Right atrium auricular region (tissue), 2 donors: ENCODE measurements at places on chromosomes 7 and 10.
A peak's percentile ranks its signal among the peaks of the same experiment; 100 is the strongest.

- no peak overlapping the region for H3K27ac ChIP-seq
- DNase-seq = no peak
- H3K36me3 ChIP-seq = no peaks in the 10 kb centered on the region
Measured at GRCh38 chr7:30159698-30160143, 24.9 kb downstream of the MTURN start.

DNA sequence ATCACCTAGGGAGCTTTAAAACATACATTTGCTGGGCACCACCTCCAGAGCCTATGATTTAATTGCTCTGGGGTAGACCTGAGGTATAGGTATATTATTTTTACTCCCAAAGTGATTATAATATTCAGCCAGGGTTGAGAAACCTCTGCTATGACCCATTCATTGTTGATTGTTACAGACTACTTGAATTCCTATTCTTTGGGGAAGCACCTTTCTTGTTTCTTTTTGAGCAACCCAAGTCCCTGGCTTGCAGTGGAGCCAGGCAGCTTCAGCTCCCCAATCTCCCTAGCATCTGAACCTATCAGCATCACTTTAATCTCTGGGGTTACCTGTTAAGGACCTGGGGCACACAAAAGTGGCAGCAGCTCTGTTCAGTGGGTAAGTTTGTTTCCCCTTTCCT, 8.6 kb downstream of the PRKG1 start:
- no peak overlapping the region for H3K4me3 ChIP-seq
- H3K27me3 ChIP-seq = no peaks in the 10 kb centered on the region
- no peaks in the 10 kb centered on the region for H3K4me1 ChIP-seq
- no peak for DNase-seq
- H3K27ac ChIP-seq = peak overlapping the region; percentile 11

DNA sequence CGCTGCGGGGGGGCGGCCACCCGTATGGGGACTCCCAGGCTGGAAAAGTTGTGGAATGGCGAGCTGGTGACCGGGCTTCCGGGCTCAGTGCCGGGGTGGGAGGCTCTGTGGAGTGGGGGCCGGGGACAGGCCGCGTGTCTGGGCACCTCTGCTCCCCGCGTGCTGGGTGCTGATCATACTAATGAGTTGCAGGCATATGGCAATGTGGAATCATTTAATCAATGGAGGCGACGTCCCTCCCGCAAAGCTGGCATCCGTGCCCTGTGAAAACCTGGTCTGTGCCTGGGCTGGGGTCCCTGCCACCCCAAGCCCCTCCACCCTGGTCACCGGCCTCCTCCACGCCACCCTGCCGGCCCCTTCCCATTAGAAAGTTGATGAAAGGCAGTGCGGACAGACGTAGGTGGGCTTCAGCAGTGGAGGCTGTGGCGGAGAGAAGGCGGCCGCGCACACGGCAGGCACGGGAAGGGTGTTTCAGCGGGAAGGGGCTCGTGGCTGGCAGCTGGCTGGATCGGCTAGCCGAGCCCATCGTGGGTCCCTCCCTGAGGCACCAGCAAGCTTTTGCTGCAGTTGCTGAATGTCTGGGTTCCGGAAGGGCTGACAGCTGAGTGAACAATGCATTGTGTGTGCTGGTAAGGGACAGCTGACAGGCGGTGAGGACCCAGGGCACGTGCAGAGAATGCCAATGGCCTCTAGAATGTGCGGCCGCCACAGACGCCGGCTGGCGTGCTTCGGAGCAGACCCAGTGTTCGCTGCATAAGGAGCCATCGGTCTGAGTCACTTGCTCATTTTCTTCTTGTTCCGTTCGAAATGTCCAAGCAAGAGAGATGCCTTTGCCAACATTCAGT, 1.5 kb downstream of the ADGRA1 start:
- H3K4me1 ChIP-seq = no peaks in the 10 kb centered on the region
- no peak overlapping the region for H3K27ac ChIP-seq
- H3K27me3 ChIP-seq = peaks cover 15% of the 10 kb centered on the region
- H3K36me3 ChIP-seq = no peaks in the 10 kb centered on the region
- DNase-seq = no peak

DNA sequence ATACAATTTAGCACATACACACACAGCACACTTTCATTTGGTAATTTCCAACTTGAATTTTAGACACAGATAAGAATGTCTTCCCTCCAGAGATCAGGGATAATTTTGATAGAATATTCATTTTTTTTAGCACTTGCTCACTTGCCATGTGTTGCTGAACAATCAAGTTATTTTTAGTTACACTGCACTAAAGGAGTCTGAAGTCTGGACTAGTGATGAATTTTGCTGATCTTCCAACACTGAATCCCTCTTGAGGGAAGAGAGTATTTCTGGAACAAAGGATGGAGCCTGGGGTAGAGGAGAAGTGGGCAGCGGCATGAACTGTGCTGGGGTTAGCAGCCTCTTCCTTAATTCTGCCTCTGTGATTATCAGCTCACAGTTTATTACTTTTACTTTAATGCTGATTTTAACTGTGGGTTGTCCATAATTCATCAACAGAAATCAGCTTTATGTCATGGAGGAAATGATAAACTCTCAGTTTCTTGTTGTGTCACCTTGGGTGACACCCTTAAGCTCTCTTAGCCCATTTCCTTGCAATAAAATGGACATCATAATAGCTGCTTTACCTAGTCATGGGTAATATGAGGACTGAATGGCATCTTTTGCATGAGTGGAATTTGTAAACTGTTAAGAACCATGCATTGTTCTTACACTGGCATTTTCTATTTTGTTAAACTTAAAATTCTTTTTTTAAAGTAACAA, 32.1 kb downstream of the SGPL1 start:
- H3K27me3 ChIP-seq = no peaks in the 10 kb centered on the region
- DNase-seq = no peak
- no peaks in the 10 kb centered on the region for H3K36me3 ChIP-seq

DNA sequence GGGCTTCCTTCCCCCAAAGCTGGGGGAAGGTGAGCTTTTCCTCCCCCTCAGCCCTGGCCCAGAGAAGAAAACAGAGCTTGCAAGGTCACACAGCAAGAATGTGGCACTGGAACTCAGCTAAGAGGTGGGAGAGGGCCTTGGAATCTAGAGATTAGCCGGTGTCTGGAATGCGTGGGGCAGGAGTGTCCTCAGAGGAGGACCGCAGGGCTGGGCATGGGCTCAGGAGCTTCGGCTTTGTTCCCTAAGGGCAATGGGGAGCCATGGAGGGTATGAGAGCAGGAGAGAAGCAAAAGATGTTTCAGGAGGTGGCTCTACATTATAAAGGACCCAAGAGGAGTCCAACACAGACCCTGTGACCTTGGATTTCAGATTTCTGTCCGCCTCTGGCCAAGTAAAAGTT, 127.2 kb upstream of the TNRC18 start:
- no peak for DNase-seq
- no peak overlapping the region for H3K4me3 ChIP-seq
- H3K27me3 ChIP-seq = no peaks in the 10 kb centered on the region
- H3K27ac ChIP-seq = no peak overlapping the region

DNA sequence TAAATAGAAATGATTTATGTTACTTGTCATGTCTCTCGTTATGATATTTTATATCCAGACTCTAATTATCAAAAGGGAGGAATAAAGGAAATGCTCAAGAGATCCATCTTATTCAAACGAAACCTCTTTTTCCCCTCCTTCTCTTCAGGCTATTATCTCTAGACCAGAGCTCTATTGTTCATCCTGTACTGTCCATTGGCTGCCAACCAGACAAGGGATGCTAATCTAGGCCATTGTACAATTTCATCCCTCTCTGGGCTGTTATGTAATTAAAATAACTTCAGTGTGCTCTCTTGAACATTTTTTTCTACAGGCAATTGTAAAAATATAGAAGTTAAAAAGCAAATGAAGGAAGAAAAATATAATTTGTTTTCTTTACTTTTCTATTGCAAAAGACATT, 220.4 kb downstream of the HDAC9 start:
- H3K4me1 ChIP-seq = no peaks in the 10 kb centered on the region
- H3K4me3 ChIP-seq = no peak overlapping the region
- no peaks in the 10 kb centered on the region for H3K27me3 ChIP-seq

DNA sequence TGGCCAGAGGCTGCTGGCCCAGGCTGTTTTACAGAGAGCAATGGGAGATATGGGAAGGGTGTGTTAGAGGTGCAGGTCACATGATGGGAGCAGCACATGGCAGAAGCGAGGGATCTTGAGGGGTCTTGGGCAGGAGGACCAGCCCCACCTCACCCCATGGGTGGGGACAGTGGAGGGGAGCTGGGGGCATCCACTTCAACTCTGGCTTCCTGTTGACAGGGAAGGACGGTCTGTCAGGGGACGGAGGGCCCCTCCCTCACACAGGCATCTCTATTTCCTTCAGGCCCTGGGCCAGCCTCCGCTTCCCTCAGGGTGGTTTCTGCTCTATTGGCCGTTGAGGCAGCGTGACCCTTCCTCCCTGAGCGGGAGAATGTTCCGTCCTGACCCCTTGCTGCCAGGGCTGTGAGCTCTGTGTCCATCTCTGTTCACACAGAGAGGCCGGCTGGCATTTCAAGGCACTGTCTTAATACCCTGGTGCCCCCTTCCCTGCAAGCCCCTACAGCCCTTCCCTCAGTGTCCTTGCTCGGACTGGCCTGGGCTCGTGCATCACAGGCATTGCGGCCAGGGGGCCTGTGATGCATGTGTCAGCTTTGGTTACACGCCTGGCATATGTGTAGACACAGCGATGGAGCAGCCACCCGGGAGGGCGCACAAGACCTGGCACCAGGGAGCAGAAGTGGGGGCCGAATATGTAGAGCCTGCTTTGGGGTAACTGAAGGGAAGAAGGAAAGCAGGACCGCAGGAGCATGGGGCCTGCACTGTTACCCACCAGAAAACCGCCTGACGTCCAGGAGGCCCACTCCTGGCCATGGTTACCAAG, 31.8 kb downstream of the RAMP3 start:
- H3K27ac ChIP-seq = no peak overlapping the region
- no peaks in the 10 kb centered on the region for H3K4me1 ChIP-seq
- DNase-seq = peak; percentile 46
- no peak overlapping the region for H3K4me3 ChIP-seq

DNA sequence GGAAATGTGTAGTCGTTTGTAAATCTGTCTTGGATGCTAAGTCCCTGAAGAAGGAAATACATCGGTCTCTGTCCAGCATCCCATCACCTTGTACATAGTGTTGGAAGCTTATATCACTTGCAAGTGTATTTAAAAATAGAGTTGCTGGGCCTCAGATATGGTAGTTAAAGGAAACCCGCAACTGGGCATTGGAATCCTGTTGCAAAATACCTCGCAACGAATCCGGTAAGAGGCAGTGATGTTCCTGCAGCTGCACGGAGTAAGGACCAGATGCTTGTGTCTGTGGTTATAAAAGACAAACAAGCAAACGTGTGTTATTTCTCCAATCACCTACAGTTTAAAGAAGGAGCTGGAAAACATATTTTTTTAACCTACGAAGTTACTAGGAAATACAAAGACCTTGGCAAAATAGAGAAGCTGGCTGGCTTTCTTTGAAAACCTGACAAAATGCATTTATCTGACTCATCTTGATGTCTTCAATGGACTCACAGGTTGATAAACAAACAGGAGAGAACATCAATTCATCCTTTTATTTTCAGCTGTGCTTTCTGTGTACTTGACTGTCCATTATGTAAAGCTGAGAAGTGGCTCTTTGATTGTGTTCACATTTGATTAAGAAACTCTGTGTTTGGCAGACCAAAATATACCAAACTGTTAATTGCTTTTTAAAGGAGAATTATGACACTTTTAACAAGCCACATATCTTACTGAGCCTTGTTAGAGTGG, 326.4 kb downstream of the SFMBT2 start:
- H3K4me3 ChIP-seq = no peak overlapping the region
- DNase-seq = no peak
- no peaks in the 10 kb centered on the region for H3K27me3 ChIP-seq
- H3K4me1 ChIP-seq = no peaks in the 10 kb centered on the region
- no peak overlapping the region for H3K27ac ChIP-seq

DNA sequence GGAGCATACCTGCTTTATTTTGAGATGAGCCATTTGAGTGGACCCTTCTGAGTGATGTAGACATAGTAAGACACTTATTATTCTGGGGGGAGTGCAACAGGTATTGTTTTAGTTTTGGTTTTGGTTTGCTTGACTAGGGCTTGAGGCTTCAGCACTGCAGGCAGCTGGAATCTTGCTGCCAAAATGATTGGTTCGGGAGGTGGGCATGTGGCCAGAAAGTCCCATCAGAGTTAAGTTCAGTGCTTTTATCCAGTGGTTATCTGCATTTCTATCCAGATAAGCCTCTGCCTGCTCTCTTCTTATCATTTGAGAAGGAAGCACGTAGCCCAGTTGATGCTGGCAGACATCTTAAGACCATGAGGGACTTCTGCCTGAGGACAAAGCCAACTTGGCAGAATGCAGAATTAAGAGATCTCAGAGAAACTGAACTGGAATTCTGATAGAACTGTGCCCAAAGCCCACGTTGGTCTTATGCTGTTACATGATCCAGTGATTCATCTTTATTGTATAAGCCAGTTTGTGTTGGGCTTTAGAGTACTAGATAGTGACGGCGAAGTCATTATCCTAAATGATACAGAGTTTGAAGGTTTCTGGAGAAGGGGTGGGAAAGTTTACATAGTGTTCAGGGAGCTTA, 9.6 kb upstream of the JAZF1 start:
- no peaks in the 10 kb centered on the region for H3K4me1 ChIP-seq
- H3K27ac ChIP-seq = no peak overlapping the region
- DNase-seq = no peak
- no peak overlapping the region for H3K4me3 ChIP-seq
- no peaks in the 10 kb centered on the region for H3K36me3 ChIP-seq
- H3K27me3 ChIP-seq = no peaks in the 10 kb centered on the region

DNA sequence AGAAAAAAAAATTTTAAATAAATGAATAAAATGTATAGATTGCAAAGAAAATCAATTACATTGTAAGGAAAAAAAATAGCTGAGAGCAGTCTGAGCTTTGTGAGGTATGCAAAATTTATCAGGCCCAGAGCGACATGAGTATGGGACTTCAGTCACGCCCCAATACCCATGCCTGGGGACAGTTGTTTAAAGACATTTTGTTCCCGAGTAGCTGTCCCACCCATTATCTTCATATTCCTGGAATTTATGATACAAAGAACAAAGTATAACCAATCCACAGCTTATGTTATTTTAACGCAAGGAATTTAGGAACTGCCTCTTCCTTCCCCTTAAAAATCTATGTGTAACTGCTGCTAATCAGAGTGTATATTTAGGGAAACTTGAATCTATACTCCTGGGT, 1.6 kb upstream of the PON2 start:
- no peak overlapping the region for H3K4me3 ChIP-seq
- no peak for DNase-seq
- no peaks in the 10 kb centered on the region for H3K27me3 ChIP-seq
- peaks cover 9% of the 10 kb centered on the region for H3K4me1 ChIP-seq
- no peaks in the 10 kb centered on the region for H3K36me3 ChIP-seq

- no peaks in the 10 kb centered on the region for H3K27me3 ChIP-seq
- H3K27ac ChIP-seq = no peak overlapping the region
- no peak overlapping the region for H3K4me3 ChIP-seq
- DNase-seq = no peak
- no peaks in the 10 kb centered on the region for H3K4me1 ChIP-seq
Measured at GRCh38 chr10:129307141-129307540, 159.9 kb upstream of the MGMT start.

DNA sequence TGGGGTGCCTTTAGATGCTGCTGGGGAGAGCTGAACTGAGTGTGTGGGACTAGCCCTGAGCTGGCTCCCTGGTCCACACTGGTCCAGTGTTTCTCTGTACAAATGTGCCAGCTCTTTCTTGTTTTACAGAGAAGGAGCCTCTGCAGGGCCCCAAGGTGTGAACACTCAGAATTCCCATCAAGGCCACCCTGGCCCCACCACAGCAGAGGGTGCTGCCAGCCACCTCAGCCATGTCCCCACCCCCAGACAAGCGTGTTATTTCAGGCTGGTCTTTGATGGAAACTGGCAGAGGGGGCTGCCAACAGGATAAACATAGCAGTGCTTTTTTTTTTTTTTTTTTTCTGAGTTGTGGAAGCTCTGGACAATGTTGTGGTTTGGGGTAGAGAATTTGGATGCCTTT, 68.5 kb upstream of the LRRC18 start:
- no peaks in the 10 kb centered on the region for H3K36me3 ChIP-seq
- H3K27ac ChIP-seq = peak overlapping the region; percentile 62
- peak; percentile 44 for DNase-seq
- no peaks in the 10 kb centered on the region for H3K27me3 ChIP-seq
- no peak overlapping the region for H3K4me3 ChIP-seq
- H3K4me1 ChIP-seq = no peaks in the 10 kb centered on the region
